NCI-H1694 (cell line): ENCODE measurements at places on chromosomes 4 and X.

DNA sequence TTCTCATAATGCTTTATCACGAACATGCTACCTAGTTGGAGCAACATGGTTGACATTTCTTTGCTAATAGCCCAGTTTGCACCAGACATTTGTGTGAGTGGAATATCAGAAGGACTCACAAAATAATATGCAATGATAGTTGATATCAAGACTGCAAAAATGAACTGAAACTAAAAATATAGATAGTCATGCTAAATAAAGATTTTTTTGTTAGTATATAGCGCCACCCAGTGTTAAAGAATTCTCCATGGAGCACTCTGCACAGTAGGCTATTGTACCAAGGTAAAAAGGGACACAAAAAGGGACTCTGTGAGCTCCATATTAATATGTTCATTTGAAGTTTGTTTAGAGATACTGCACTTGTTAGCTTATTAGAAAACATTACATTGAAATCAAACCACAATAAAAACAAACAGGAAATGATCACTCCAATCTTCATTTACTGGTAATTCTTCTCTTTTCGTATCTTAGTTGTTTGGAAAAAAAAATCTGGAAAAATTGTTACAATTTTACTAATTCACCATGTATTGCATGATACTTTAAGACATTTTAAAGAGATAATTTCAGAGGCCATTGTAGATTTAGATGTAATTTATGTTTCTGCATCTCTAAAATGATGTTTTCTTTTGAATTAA is 1509.6 kb downstream of the ADGRL3 start:
- peak; percentile 67 for DNase-seq

DNA sequence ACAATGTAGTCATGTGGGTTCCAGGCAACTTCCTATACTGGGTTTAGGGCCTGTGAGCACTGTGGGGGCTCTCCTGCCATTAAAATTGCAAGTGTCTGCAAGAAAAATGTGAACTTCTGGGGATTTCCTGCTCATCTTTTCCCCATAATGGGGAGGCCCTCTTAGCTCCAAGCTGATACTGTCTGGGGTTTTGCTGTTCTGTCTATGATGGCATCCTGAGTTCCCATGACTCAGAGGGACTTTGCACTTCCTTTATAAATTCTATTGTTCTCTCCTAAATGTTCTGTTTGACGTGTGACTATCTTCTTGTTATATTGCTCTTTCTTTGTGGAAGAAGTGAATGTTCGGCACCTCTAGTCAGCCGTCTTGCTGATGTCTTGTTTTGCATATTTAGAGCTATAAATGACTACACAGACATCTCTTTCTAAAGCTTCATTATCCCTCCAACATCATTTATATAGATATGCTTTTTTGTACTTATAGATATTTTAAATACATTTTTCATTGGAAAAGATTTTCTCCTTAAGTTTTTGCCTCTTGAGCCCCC is 465.8 kb downstream of the NAF1 start:
- DNase-seq: no peak

DNA sequence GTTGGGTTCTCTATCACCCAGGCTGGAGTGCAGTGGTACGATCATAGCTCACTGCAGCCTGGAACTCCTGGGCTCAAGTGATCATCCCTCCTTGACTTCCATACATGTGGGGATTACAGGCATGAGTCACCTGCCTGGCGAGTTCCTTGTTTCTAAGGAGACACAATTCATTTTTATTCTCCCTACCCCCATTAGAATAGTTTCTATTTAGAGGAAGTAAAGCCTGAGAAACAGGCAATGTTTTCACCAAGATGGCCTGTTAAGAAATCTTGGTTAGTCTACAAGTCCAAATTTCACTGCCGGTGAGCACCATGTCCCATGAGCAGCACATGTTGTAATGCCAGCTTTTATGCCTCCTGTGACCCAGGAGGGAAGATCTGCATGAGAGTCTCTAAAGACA is 5.7 kb downstream of the CYBB start:
- no peak for DNase-seq

GRCh38 chr4:18518098-18518497 is 496.5 kb upstream of the LCORL start:
- no peak for DNase-seq

DNA sequence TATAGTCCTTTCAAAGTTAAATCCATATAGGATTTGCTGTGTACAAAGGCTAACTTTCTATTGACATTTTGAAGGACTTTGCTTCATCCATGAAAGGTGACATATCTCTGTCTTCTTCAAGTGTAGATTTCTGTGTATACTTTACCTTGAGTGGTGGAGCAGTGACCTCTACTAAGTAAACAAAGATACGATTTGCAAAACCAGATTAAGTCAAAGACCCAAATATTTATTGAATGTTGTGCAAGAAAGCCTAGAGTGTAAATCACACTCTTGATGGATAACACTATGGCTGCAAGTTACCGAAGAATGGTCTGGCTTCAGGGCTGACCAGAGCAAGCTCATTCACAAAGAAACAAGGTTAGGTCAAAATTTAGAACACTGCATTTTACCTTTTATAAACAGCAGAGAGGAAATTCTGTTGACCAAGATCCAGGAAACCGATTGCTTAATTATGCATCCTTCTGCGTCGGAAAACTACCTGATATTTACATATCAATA is 5.4 kb upstream of the FGG start:
- DNase-seq: no peak
